ENCODE measurements at places on chromosomes 11 and 22.

- no peak for DNase-seq
Observed at GRCh38 chr11:33208150-33208549, 46.9 kb upstream of the CSTF3 start.

DNA sequence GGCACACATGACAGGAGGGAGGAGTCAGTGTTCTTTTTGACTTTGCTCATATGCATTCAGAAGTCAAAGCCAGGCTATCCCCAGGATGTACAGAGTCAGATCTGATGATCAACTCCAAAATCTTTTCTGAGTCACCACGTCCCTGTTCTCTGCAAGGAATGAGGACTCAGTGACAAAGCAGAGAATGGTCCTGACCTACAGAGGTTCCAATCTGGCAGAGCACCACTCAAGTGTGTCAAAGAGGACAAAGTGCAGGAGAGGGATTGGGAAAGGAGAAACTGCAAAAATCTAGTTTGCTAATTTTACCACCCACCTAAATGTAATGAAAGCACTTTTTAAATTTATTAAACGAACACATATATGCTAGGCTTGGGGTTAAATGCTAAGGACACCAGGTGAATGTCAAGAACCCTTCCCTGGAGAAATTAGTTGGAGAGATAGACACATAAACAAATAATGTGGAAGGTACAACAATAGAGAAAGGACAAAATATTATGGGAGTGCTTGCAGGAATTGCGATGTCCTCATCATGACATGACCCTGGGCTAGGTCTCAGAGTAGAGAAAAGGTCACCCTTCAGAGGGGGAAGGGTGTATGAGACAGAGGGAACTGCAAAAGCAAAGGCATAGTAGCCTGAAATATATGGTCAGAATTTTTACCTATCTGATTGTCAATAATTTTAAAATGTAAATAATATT is 56.3 kb downstream of the MTNR1B start:
- no peak for DNase-seq

- DNase-seq = no peak
Observed at GRCh38 chr11:103994094-103994493, 42.3 kb upstream of the DDI1 start.

GRCh38 chr11:20097319-20098221 is 62.7 kb downstream of the DBX1 start:
- DNase-seq = no peak

- no peak for DNase-seq
Observed at GRCh38 chr11:92111287-92111686, 113.3 kb upstream of the FAT3 start.

DNA sequence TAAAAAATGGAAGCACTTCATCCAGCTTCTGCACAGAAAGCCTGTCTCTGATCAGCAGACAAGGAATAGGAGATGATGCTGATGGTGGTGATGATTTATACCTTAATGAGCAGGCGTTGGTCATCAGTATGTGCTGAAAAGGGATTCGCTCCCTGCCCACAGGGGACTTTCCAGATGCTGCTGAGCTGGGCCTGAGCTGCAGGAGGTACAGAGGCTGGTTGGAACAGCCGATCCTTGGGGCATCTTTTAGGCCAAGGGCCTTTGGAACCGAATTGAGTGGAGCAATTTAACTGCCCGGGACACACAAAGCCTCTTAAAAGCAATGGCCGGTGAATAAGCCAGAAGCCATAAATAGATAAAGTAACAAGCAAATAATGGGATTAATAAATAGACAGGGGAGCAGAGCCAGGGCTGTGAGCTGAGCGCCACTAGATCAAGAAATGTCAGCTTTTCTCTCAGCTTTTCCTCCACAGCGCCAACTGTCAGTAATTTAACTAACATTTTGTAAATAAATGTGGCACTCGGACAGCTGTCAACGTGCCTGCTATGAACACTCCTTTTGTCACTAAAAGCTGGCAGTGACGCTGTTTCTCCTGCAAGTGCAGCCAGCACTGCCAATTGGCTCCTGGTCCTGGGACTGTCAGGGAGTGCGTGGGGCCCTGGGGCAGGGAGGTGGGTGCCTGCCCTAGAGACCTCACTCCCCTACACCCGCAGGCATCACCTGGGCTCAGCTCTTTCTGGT is 562.3 kb downstream of the NTM start:
- DNase-seq = no peak

DNA sequence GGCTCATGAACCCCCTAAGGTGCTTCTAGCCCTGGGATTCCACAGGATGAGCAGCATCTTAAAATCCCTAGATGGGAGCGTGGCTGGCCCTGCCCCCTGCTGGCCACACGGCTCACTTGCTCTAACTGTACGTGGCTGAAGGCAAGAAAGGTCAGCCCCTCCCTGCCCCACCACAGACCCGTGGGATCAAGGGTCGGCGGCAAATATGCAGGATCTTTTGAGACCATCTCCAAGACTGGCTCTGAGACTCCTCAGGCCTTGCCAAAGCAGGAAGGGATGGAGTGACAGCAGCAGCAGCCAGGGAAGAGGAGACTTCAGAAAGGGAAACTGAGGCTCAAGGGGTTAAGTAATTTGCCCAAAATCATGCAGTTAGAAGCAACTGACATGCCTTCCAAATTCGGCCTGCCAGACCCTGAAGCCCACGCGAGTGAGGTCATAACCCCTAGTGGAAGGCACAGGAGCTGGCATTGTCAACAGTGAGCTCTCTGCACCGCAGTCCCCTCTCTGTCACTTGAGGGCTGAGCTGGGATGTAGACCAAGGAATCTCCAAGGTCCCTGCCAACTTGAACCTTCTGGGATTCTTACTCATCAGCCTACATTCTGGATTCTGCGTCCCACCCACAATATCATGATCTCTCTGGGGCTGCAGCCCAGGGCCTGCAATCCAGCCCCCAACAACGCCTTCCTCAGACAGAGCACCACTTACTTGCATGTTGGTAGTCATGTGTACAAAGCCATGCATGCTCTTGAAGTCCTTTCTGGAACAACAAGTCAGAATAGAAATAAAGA is 31.4 kb downstream of the CREB3L1 start:
- DNase-seq = peak; percentile 26

DNA sequence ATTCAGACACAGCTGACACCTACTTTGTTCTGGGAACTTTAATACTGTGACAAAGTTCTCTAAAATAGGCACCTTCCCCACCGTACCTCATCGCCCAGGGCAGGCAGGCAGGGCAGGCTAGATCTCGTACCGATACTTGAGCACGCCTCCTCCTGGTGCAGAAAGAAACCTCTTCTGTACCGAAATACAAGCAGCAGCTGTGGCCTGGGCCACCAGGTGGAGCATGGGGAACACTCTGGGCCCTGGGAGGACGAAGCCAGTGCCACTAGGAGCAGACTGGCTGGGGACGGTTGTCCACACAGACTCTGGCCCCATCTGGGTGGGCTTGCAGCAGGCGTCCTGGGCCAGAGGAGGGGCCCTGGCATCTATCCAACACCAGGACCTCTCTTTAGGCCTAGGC is 12.8 kb downstream of the PMM1 start:
- no peak for DNase-seq

DNA sequence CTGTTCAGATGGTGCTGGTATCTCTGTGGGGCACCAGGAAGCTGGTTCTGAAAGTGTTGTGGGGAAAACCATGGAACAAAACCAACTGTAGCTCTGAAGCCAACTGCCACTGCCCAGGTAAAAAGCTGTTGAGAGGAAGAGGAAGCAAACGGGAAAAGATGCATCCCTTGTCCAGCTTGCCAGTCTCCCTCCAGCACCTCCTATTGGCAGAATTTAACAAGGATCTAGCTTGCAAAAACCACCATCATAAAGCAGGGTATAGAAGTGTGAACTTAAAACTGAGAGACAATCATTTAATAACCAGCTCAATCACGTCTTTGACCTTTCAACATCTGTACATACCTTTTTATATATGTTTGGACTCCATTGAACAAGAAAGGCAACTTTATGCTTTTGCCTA is 4.5 kb downstream of the PATE1 start:
- no peak for DNase-seq

- DNase-seq = no peak
Observed at GRCh38 chr11:132643239-132643638, 889.1 kb downstream of the OPCML start.

GRCh38 chr22:30402028-30402765 is 5.4 kb downstream of the SEC14L2 start:
- no peak for DNase-seq

- no peak for DNase-seq
Observed at GRCh38 chr11:119044708-119045107, 12.3 kb downstream of the HYOU1 start.

DNA sequence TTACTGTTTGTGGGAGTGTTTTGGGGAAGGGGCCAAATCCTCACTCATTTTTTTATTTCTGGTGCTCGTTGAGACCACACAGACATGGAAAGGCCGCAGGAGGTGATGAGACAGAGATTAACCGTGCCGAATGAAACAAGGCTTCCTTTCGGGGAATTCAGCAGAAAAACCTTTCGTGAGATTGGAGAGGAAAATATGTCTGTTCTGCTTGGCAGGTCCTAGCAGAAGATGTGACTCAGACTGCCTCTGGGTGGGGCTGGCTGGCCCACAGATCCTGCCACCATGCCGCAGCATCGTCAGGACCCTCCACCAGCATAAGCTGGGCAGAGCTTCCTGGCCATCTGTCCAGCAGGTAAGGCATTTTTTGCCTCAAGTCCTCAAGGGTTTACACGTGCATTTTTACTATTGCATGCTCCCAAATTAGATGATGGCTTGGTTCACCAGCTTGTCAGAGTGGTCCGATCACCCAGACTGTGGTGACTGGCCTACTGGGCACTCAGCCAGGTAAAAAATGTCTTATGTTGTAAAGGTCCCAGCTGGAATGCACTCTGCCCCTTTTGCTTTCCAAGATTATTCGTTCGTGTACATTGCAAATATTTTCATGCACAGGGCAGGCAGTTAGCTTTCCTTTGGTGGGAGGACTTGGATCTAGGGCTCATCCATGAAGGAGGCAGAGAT is 1.5 kb downstream of the DDB2 start:
- DNase-seq = peak; percentile 37

GRCh38 chr11:118533769-118534729 is 3.1 kb downstream of the TMEM25 start:
- DNase-seq = no peak

GRCh38 chr22:38428714-38429113 is 26.3 kb downstream of the KCNJ4 start:
- DNase-seq = no peak

DNA sequence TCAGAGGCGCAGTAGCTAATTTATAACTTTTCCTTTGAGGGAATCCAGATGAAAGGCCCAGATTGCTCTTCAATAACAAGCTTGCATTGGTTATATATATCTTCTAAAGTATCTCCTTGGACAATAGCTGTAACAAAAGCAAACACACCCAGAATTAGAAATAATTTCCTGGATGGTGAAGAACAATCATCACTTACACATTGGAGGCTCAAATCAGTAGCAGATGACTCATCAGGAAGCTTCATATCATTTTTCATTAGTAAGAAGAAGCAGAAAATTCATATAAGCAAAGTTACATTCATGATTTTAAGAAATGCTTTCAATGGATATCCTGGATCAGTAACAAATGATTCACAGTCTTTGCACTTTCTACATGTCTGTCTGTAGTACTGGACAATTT is 173.6 kb upstream of the CCDC90B start:
- DNase-seq = no peak

DNA sequence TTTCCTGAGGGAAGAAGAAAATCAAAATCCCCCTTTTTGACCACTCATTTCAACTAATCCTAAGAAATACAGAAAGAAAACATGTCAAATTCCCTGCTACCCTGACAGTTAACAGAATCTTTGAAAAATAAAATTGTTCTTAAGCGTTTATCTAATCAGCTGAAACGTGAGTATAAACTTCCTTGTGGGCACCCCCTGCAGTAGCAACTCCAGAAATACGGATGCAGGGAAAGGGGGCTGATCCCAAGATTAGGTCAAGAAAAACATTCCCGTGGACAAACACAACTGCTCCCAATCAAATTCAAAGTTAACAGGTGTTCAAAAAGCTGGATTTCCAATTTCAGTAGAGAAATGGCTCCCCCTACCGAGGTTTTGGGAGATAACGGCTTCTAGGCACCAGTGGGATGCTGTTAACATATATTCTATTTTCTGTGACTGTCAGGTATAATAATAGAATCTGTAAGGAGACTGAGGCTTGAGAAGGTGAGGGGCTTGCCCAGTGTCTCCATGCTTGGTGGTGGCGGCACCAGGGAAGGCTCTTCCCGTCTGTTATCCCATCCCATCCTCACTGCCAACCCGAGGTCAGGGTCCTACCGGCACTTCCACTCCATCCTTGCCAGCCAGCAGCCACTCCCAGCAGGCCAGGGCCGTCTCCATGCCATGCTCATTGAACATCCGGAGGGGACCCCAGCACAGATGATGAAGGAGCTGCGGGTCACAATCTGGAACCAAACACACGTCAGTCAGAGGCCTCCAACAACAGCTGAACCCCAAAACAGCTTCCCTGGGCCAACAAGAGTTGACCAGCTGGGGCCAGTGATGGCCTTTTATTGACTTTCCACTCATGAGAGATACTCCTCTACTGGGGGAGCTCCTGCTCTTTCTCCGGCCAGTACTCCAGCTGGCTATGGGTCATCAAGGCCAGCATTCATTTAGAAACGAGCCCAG is 32.0 kb upstream of the SERPIND1 start:
- DNase-seq = no peak

GRCh38 chr11:2548596-2548995 is 103.8 kb downstream of the KCNQ1 start:
- DNase-seq = no peak

DNA sequence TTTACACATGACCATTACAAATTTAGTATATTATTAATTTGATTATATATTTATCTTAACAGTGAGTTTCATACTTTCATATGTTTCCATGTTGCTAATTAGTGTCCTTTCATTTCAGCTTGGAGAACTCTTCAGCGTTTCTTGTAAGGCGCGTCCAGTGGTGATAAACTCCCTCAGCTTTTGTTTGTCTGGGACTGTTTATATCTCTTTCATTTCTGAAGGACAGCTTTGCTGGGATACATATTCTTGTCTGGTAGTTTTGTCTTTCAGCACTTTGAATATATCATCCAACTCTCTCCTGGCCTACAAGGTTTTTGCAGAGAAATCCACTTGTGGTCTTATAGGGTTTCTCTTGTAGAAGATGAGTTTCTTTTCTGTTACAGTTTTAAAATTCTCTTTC is 12.4 kb downstream of the BIRC2 start:
- no peak for DNase-seq

DNA sequence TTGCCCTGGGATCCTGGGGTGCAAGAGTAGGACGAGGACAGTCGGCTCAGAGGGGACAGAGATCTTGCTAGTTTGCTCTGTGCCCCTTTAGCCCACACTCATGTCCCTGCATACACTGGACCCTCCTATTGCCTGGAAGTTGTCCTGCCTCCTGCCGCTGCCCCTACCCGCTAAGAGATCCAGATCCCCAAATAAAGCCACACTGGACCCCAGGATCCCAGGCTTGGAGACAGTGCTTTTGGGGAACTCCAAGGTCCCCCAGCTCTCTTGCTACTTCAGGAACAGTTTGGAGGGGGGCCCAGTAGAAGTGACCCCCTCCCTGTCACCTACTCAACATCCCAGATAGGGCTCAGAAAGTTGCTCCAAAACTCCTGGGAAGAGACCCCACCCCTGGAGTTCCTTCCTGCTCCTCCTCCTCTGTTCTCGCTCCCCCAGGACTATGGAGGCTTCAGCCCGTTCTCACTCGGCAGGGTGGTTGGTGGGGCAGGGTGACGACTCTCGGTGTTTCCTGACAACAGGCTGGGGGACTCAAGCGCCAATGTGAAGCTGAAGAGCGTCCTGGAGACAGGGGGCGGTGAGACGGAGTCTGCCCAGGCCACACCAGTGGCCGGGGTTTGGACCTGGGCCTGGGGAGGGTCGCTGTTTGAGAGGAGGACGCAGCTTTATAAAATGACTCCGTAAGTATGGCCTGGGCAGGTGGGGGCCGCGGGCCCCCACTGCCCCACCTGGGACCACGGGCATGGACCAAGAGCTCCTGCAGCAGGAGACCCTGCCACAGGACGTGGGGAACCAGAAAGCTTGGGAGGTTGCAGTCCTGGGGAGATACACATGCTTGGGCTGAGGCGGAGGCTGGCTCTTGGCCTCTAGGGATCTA is 19.2 kb upstream of the TUB start:
- DNase-seq = no peak
